ENCODE measurements at places on chromosomes 11 and 22. TPM values are rescaled to one million over a fixed set of nuclear protein-coding genes. Genes with fewer than 3 reads are reported as not detected.

GRCh38 chr11:112931703-112932102 is 29.5 kb upstream of the NCAM1 start:
- no peak for DNase-seq

APLNR gene
- 3.9 TPM for total RNA-seq

GRCh38 chr11:122181372-122181771 is 65.4 kb upstream of the BLID start:
- DNase-seq, result no peak

SYT12 gene
- 0.44 TPM for total RNA-seq

MN1 gene
- total RNA-seq, result 19.0 TPM

ZBED5 gene
- total RNA-seq, result 89.1 TPM

- no peak for DNase-seq
Measured at GRCh38 chr22:43600265-43600664, 188.5 kb downstream of the MPPED1 start.

DNA sequence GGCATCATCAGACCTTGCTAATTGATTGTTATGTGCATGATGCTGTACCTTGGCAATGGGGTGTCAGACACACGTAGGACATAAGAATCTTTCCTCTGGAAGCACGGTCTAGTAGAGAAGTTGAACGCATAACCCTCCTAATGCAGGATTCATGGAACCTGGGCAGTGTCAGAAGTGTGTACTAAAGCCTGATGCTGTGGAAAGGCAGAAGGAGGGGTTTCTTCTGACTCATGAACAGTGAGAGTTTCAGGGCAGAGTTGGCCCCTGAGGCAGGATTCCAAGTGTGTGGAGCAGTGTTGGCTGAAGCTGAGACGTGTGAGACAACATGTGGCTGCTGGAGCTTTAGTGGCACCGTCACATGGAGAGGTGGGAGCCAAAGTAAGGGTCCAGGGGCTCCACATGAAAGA is 3.5 kb downstream of the PANX1 start:
- no peak for DNase-seq

- DNase-seq, result no peak
Measured at GRCh38 chr22:35103761-35104160, 37.8 kb downstream of the ISX start.

- no peak for DNase-seq
Measured at GRCh38 chr22:26324150-26324549, 104.9 kb upstream of the ASPHD2 start.

DNA sequence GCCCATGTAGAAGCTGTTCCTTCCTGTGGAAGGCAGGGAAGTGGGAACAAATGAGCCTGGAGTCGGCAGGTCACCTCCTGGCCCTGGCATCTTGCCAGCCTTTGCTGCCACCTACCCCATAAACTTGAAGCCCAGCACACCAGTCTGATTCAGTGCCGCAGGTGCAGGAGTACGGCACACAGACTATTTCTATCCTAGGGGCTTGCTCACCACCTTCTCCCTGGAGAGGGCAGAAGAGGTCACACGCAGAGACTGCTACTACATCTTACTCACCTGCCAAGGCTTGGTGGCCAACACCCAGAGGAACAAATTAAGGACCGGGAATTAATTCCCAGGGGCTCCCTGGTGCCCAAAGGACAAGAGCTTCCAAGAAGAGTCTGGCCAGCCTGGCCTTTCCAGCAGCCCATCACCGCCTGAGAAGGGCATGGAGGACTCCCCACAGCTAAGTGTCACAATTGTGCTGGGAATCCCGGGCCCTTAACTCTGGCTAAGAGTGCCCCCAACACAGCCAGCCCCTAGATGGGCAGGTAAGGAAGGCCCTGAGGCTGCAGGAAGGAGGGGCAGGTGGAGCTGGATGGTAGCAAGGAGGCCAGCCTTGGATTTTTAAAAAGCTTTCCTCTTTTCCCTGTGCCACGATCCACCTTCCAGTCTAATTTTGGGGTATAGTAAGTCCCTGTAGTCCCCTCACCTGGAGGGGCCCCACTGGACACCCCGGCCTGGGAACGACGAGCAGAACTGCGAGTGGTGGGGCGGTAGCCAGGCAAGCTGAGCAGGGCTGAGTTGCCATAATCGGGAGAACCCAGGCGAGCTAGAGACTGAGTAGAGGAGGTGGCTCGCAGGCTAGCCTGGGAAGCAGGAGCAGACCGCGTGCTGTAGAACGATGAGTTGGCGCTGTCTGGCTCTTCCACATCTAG is 6.9 kb downstream of the IL18BP start:
- DNase-seq, result no peak

GLB1L2 gene
- 15.4 TPM for total RNA-seq

- peak; percentile 94 for DNase-seq
Measured at GRCh38 chr11:16613512-16614381, 124.7 kb upstream of the C11orf58 start.

- no peak for DNase-seq
Measured at GRCh38 chr11:130475426-130476053, 27.1 kb downstream of the ADAMTS15 start.

GRCh38 chr22:29071261-29072045 is 1.4 kb upstream of the KREMEN1 start:
- DNase-seq, result peak; percentile 42

HSD17B12 gene
- 111 TPM for total RNA-seq

DNA sequence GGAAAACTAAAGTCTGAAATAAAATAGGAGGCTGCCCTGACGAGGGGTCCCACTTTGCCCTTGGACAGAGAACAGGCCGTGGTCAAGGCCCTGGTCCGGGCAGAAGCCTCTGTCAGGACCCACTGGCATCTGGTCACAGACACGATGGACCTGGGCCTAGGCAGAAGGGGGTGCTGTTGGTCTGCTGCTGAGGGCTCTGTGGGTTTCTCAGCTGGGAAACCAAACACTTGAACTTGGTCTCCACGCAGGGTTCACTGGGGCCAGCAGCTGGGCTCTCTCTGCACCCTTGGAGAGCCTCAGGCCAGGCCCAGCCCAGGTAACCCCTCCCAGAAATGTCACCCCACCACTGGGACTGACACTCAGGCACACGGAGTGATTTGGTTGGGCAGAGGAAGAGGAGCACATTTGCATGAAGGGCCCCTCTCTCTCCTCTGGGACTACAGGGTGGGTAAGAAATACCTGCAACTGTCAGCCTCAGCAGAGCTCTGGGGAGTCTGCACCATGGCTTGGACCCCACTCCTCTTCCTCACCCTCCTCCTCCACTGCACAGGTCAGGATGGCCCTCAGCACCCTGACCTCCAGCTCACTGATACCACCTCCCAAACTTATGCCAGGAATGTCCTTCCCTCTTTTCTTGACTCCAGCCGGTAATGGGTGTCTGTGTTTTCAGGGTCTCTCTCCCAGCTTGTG is 48.1 kb upstream of the TOP3B start:
- DNase-seq, result no peak

BBOX1 gene
- not detected for total RNA-seq

DNA sequence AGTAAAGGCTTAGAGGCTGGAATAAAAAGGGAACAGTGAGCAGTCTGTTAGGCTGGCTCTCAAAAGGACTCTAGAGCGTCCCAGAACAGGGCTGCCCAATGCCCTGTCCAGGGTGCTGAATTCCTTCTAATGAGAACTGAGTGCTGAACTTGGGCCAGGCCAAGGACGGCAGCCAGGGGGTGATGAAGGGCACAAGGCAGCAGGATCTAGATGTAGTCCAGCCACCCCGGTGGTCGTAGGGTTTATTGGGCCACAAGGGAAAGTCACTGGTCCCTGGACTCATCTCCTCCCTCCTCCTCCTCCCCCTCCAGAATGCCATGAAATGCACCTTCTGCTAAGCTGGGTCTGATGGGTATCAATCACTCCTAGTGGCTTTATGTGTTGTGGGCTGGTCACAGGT is 19.2 kb downstream of the NPTXR start:
- peak; percentile 87 for DNase-seq

DNA sequence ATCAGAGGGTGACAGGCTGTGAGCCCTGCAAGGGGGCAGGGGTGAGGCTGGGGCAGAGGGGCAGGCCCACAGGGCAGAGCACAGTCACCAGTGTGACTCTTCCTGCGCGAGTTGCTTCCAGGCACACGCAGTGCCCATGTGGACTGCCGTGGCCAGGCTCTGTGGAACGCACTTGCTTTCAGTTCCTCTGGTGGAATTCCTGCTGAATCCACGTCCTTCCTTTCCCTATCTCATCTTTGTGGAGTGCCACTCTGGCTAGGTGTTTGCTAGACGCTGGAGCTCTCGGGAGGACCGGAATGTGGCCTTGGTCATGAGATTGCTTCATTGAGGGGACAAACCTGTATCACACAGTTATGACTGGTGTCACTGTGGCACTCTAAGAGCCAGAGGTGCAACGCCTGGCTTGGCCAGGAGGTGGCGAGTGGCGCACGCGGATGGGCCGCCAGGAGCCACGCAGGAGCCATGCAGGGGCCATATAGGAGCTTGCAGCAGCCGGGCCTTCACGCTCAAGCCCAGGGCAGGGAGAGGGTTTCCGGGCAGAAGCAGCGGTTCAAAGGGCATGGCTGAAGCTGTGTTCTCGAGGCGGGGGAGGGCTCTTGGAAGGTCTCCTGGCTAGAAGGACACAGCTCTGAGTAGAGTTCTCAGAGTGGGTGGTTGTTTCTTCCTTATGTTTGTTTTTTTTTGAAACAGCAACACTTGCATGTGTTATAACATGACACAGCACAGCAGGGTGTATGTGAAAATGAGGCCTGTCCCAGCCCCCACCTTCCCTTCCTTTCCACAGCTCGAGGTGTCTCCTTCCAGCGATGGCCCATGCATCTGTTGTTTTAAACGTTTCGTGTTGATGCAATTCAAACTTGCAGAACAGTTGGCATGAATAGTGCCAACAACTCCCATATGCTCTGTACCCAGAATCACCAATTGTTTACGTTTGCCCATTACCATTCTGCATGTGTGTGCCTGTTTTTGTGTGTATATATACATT is 36.2 kb downstream of the TBC1D22A start:
- DNase-seq, result peak; percentile 90

MAPK11 gene
- total RNA-seq, result 16.3 TPM

FAR1 gene
- 55.3 TPM for total RNA-seq

- DNase-seq, result no peak
Measured at GRCh38 chr22:21766691-21767462, 31.3 kb upstream of the YPEL1 start.

OR52I2 gene
- total RNA-seq, result not detected

GRCh38 chr11:83642500-83642899 is 356.3 kb upstream of the CCDC90B start:
- DNase-seq, result no peak

- no peak for DNase-seq
Measured at GRCh38 chr11:75302371-75302770, 49.1 kb downstream of the ARRB1 start.

BEST1 gene
- total RNA-seq, result 0.96 TPM

- peak; percentile 97 for DNase-seq
Measured at GRCh38 chr11:8225589-8226036, 38.1 kb downstream of the LMO1 start.

GRCh38 chr11:79437981-79438630 is 2.7 kb downstream of the TENM4 start:
- DNase-seq, result peak; percentile 8

Data from neural crest cell (in vitro differentiated cells).